MM.1S (cell line): ENCODE measurements at places on chromosomes 1 and 21.

DNA sequence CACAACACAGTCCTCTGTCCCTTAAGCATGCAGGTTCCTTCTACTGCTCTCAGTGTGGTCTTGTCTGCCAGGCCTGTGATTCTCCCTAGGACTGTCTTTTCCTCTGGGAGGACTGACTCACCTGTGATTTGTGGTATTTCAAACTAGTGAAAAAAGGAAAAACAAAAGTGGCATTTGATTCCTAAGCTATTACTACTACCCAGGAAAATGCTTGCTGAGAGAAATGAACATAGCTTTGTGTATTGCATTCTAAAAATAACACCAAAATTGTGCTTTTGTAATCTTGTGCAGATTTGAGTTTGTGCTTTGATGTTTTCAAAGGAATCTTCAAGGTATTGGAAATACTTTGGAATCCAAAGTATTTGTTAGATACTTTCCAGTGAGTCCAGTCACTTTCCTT, 57.0 kb downstream of the GPR161 start:
- DNase-seq, result no peak

DNA sequence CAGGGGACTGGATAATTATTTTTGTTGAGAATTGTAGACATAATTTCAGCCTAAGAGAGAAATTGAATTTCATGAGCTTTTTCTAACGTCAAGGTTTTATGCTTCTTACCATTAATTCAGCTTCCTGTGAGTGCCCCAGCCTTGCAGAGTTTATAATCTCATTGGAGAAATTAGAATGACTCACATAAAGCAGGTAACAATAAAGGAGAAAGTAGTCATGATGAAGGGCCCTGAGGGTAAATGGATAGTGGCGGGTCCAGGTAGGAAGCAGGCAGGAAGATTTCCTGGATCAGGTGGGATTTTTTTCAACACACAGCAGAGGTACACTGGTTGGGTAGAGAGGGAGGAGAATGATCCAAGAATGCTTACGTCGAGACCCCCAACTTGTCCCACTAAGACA, 311.4 kb downstream of the BARHL2 start:
- no peak for DNase-seq

DNA sequence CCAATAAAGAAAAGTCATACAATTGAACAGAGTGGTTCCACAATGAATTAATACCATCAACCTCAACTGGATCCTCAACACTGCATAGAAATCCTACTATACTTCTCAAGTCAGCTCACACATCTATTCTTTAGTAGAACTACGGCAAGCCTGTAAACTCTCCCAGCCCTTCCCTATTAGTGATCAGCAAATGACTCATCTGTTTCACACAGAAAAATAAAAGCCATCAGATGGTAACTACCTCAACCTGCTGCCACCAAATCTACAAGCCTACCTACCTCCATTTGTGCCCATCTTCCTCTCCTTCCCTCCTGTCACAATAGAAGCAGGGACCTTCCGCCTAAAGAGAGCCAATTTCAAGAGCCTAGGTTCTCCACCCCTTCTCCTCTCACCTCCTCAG, 63.6 kb downstream of the DMAP1 start:
- no peak for DNase-seq

- peak; percentile 50 for DNase-seq
Observed at GRCh38 chr1:8182034-8182761, 135.7 kb upstream of the SLC45A1 start.

DNA sequence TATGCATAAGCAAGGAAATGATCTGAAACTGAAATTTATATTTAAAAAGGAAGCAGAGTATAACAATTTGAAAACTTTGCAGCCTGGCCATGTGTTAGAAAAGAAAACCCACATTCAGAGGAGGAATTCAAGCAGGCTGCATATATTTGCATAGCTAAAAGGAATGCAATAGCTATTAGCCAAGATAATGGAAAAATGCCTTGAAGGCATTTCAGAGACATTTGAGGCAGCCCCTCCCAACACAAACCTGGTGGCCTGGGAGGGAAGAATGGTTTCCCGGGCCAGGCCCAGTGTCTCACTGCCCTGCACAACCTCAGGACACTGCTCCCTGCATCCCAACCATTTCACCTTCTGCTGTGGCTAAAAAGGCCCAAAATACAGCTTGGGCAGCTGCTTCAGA, 136.8 kb downstream of the TYW3 start:
- DNase-seq, result no peak

- no peak for DNase-seq
Observed at GRCh38 chr1:24868016-24868875, 61.8 kb downstream of the RUNX3 start.

GRCh38 chr1:19597496-19598309, 46.4 kb upstream of the NBL1 start:
- peak; percentile 46 for DNase-seq

DNA sequence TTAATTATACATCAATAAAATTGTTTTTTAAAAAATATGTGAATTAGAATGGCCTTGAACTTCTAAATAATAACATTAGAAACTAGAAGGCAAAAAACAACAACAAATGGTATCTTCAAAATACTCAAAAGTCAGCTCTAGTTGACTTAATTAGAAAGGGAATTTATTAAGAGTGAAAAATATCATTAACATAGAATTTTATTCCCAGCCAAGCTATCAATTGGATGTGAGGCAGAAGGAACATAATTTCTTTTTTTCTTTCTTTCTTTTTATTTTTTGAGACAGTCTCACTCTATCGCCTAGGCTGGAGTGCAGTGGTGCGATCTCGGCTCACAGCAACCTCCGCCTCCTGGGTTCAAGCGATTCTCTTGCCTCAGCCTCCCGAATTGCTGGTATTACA, 51.2 kb upstream of the CAPZB start:
- DNase-seq, result no peak

DNA sequence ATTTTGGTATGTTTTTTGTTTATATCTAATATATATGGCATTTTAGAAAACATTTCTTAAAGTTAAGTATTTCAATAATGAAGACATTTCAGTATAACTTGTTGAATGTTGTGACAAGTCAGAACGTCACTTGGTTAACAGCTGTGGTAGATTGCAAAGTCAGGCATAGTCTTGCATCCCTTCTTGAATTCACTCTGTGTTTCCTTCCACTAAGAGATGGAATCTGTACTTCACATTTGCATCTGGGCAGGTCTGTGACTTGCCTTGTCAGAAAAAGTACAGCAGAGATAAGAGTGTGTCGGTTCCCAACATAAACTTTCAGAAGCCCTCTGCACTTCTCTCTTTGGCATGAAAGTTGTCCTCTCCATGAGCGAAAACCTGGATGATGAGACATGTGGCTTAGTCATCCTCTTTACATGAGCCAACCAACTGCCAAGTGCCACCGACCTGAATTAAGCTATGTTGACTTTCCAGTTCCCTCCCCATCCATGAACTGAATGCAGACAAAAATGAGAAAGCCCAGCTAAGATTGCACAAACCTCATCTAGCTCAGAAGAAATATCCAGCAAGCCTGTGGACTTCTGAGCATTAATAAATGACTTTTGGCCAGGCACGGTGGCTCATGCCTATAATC, 1730.2 kb downstream of the MRPL39 start:
- no peak for DNase-seq

DNA sequence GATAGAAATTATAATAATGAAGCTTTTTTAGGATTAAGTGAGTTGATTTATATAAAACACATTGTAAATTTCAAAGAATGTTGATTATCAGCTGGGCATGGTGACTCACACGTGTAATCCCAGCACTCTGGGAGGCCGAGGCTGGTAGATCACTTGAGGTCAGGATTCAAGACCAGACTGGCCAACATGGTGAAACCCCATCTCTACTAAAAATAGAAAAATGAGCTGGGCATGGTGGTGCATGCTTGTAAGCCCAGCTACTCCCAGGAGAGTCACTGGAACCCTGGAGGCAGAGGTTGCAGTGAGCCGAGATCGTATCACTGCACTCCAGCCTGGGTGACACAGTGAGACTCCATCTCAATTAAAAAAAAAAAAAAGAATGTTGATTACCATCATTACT, 18.4 kb downstream of the ADAMTS1 start:
- DNase-seq, result no peak

GRCh38 chr1:177798614-177799013, 171.2 kb downstream of the SEC16B start:
- DNase-seq, result peak; percentile 85

- DNase-seq, result no peak
Observed at GRCh38 chr1:10897321-10897980, 101.0 kb upstream of the CASZ1 start.

DNA sequence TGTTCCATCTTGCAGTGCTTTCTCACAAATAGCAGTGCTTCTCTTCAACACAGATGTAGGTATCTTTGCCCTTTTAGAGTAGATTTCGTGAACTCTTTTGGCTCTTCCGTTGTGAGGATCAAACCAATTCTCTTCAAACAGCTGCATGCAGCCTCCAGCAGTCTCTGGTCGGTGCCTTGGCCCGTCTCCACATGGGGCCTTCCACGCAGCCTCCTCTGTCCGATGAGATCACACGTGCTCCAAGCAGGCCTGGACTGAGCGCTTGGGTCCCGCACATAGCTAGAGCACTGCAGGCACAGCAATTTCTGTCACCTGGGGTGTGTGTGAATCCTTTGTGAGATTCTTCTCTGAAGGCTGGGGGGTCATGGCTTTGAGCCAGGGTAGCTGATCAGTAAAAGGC, 82.8 kb upstream of the KCNE2 start:
- no peak for DNase-seq

GRCh38 chr1:29674627-29675326, 438.5 kb downstream of the PTPRU start:
- DNase-seq, result no peak

DNA sequence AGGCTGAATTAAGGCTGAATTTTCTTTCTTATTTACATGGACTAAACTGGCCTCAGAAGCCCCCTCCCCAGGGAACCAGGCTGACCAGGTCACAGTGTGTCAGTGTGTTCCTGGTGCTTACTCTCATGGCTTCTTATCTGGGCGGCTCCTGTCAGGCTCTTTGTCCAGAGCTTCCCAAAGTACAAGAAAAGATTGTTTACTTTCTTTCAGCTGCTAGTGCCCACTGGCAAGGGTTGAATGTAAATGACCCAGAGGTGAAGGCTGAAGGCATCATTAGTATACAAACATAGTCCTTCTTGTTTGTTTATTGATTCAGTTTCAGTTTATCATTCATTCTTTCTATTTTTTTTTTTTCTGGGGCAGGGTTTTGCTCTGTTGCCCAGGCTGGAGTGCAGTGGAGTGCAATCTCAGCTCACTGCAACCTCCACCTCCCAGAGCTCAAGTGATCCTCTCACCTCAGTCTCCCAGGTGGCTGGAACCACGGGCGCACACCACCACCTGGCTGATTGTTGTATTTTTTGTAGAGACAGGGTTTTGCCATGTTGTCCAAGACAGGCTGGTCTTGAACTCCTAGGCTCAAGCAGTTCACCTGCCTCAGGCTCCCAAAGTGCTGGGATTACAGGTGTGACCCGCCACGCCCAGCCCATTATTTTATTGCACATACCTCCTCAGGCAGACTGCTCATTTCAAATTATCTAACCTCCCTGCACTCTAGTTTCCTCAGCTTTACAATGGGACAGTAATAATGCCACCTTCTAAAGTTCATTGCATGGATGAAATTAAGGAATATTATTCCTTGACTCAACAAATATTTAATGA, 9.8 kb upstream of the KDM4A start:
- DNase-seq, result no peak

DNA sequence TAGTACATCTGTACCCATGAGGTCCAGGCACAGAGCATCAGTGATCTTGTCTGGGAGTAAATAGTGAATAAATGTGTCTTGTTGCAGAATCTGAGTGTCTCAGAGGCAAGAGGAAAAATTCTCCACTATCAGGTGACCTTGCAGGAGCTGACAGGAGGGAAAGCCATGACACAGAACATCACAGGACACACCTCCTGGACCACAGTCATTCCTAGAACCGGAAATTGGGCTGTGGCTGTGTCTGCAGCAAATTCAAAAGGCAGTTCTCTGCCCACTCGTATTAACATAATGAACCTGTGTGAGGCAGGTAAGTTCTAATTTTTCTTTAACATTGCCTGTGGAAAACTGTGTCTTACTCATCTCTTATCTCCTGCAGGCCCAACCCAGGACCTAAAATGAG, 43.1 kb downstream of the IL12RB2 start:
- DNase-seq, result no peak

GRCh38 chr1:22239378-22239777, 96.5 kb upstream of the WNT4 start:
- no peak for DNase-seq

- DNase-seq, result no peak
Observed at GRCh38 chr1:156581661-156582387, 2.3 kb downstream of the TTC24 start.

DNA sequence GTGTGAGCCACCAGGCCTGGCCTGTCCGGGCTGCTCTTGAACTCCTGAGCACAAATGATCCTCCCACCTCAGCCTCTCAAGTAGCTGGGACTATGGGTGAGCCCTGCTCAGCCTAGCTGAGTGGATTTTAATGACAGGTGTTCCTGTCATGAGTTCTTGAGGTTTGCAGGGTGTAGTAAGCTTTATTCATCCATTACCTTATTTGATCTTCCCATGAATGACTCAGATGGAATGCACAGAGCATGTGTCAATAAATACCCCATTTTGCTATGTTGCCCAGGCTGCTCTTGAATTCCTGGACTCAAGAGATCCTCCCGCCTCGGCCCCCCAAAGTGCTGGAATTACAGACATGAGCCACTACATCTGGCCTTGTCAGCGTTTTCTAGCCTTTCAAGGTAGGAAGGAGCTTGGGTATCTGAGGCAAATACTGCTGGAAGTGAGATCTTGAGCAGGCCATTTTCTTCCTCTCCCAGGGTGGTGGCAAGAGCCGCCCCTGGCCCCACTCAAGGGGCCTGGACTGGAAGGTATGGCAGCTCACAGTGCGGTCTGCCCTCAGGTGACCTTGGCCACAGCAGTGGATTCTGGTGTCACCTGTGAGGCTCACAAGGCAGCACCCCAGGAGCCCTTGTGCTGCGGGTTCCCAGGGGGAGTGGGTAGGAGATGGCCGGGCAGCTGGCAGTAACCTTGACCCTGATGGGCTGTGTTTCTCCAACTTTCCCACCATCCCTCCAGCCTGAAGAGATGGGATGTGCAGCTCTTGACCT, 20.0 kb downstream of the PIK3CD start:
- DNase-seq, result no peak

GRCh38 chr1:186512698-186513457, 52.0 kb upstream of the PDC start:
- DNase-seq, result peak; percentile 33
